ENCODE measurements at places on chromosomes 4 and X. TPM values are rescaled to one million over a fixed set of nuclear protein-coding genes. Genes with fewer than 3 reads are reported as not detected.
A peak's percentile ranks its signal among the peaks of the same experiment; 100 is the strongest.

DNA sequence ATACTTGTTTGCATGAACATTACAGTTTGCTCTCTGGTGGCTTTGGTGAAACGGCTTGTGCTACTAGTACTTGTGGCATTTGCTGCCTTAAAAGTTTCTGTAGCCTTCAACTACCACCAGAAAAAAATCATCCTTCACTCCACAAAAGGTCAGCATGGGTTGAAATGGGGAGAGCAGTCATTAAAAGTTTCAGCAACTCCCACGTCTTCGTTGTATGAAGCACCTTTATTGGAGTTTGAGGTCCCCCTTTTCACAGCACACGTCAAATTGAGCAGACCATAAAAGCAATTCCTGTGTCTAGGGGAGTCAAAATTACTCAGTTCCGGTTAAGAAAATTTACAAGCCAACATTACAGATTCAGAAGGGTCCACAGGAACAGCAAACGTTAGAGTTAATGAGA lies 23.0 kb upstream of the CCNA2 start:
- DNase-seq: no peak

DNA sequence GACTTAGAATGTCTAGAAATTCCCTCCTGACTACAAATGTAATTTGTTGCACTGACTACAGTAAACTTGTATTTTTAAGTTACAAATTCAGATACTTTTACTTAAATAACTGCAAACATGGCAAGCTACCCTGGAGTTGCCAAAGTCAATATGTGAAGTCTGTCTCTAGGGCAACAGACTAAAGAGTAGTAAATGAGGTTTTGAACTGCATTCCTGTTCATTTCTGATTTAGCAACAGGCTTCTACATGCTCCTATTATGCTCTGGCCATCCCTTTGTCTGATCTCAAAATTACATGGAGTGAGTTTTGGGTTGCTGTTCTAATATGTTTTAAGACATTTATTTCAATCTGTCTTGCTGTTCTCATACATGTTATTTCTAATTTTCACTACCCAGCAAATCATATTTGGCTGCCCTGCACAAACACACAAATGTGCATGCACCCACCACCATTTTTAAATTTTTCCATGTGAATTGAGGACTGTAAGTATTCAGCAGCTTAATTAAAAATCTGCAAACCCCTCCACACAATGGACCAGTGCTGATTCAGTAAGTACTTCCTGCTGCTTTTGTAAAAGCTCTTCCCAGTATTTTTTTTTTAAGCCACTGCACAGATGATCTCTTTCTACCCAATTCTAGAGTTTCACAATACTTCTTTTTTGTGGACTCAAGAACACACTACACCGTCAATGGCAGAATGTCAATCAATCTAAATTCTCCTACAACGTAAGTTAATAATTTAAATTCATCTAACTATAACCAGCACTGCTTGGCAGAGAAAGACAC lies 26.7 kb downstream of the SH3RF1 start:
- DNase-seq: no peak

DNA sequence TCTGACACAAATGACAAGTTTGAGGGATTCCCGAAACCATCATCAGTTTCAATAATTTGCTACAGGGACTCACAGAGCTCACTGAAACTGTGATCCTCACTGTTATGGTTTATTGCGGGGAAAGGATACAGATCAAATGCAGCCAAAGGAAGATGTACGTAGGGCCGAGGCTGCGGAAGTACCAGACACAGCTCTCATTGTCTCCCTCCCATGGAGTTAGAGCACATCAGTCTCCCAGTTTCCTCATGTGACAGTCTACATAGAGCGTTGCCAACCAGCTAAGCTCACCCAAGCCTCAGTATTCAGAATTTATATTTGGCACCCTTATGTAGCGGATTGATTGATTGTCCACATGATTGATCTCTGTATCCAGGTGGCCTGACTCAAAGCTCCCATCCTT lies 137.8 kb upstream of the TENM3 start:
- DNase-seq: no peak

DNA sequence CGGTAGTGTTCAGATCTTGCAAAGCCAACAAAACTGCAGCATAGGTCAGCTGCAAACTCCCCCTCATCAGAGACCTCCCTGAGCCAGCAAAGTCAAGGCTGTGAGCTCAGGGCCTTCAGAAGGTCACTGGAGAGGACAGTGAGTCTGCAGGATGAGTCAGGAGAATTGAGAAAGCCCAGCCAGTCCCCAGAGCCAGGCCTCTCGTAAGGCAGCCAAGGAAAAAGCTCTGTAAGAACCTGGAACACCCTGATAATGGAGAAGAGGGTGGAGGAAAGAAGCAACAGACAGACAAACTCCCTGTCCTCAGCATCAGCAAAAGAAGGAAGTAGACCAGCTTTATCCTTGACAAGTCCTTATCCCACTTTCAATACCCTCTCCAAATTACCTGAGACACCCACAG lies 33.0 kb downstream of the GRIA3 start:
- no peak for DNase-seq

GRCh38 chr4:153142700-153143438 lies 61.4 kb upstream of the TRIM2 start:
- DNase-seq: peak; percentile 80

- DNase-seq: no peak
Measured at GRCh38 chrX:9855561-9856283, 69.5 kb downstream of the SHROOM2 start.

DNA sequence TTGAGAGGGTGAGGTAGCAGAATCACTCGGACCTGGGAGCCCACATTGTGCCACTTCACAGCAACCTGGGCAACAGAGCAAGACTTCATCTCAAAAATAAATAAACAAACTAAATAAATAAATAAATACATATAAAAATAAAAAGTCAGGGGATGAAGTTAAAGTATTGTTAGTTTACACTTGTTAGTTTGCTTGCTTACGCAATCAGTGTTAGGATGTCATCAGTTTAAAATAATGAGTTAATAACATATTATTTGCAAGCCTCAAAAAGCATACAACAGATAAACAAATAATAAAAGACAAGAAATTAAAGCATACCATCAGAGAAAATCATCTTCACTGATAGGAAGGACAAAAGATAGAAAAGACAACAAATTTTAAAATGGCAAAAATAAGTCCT lies 891.1 kb upstream of the PCDH7 start:
- no peak for DNase-seq

GRCh38 chr4:69057620-69058409 lies 38.5 kb upstream of the UGT2B7 start:
- no peak for DNase-seq

- DNase-seq: peak; percentile 45
Measured at GRCh38 chrX:69128588-69128987, 36.7 kb downstream of the PJA1 start.

DNA sequence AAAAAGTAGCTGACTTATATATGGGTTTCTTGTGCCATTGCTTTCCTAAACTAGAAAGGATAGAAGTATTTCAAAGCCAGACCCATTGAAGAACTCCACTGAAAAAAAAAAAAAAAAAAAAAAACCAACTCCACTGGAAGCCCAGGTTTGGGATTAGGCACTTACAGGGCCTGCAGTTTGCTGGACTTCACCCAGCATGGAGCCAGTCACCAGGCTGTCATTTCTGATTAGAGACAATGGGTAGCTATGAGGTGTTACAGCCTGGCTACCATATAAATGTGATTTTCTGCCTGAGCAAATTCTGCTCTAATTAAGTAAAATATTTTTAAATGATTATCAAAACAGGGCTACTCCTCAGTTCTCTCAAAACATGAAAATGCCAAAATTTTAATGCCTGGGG lies 49.5 kb downstream of the HS6ST2 start:
- no peak for DNase-seq

DNA sequence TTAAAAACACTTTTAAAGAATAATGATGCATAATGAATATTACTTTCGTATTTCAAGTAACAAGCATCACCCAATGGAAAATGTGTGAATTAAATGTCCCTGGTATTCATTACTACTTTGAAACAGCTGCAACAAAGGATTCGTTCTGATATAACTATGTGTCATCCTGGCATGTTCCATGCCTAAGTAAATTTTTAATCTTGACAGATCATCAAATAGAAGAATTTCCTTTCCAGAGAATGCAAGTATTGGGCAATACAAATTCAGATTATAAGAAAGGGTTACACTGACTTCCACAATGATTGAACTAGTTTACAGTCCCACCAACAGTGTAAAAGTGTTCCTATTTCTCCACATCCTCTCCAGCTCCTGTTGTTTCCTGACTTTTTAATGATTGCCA lies 105.3 kb downstream of the SPCS3 start:
- DNase-seq: no peak

GRCh38 chr4:25088093-25088952 lies 57.6 kb upstream of the LGI2 start:
- DNase-seq: no peak

The TRIM60 gene
- total RNA-seq: not detected

The GAGE1 gene
- total RNA-seq: not detected

The RRH gene
- not detected for total RNA-seq

The MSL3 gene
- total RNA-seq: 34.9 TPM

The ITGB1BP2 gene
- 1.4 TPM for total RNA-seq

The NPY1R gene
- total RNA-seq: 1.9 TPM

The RNF150 gene
- 3.3 TPM for total RNA-seq

The CNGA1 gene
- 0.53 TPM for total RNA-seq

The AIFM1 gene
- total RNA-seq: 23.1 TPM

The PCSK1N gene
- 3.0 TPM for total RNA-seq

The GLRA2 gene
- not detected for total RNA-seq

The UGT2A1 gene
- not detected for total RNA-seq
